Right forelimb (tissue), 1 donor: ENCODE measurements at places on chromosomes 1 and 21.

DNA sequence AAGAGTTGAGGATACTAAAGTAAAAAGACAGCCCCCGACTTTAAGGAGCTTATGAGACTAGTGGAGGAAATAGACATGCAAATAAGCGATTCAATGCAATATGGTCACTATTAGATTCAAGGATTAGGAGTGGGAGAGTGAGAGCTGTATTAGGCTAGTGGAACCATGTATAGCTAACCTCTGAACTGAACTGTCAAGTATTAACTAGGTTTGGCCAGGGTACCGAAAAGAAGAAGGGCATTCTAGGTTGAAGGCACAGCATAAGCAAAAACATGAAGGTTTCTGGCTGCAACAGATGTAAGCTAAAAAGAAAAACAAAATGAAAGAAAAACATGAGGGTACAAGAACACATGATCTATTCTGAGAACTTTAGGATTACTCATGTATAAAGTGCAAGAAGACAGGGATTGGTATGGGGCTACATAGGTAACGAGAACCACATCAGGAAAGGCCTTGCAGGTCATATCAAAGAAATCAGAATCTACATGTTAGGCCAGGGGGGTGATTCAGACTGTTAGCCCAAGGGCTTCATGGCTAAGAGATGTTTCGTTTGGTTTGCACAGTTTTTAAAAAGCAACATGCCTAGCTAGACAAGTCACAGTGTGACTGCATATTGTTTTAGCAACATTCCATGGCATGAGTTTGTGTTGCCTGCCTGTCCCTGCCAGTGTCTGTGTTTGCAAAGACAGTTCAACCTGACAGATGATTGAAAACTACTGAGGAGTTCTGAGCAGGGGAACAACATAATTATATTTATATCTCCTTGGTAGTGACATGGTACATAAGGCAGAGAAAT, 54.4 kb upstream of the HAO2 start:
- DNase-seq: no peak

DNA sequence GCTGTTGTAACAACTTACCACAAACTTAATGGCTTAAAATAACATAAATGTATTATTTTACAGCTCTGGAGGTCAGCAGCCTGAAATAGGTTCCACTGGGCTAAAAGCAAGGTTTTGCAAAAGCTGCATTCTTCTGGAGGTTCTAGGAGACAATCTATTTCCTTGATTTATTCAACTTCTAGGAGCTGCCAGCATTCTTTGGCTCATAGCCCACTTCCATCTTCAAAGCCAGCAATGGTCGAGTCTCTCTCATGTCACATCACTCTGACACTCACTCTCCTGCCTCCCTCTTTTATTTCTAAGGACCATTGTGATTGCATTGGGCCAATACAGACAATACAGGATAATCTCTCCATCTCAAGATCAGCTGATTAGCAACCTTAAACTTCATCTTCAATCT, 15.1 kb upstream of the FOXJ3 start:
- DNase-seq: no peak

DNA sequence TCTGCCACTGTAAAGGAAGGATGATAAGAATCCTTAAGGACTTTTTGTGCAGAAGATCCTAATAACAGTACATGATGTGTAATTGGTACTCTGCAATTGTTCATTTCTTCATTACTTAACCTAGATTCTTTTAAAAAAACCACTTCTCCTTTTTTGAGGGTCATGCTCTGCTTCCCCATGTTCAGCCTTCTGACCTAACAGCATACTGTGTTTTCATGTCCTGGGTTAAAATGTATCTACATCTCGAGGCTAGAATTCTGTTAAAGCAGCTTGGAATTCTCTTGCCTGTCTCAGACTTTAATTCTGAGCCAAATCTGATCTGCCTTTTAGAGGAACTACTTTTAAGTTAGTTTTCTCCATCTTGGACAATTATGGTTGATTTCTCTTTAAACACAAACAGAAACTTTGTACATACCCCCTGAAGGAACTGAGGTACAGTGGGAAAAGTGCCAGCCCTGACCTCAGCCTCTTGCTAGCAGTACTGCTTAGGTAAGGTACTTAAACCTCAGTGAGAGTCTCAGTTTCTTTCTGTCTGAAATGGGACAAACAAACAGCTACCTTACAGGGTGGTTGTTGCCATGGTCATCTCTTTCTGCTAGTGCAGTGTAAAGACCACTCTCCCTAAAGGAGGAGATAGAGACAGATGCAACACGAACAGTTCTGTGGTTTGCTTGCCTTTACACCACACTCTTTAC, 103.2 kb upstream of the DYNLT5 start:
- DNase-seq: no peak

DNA sequence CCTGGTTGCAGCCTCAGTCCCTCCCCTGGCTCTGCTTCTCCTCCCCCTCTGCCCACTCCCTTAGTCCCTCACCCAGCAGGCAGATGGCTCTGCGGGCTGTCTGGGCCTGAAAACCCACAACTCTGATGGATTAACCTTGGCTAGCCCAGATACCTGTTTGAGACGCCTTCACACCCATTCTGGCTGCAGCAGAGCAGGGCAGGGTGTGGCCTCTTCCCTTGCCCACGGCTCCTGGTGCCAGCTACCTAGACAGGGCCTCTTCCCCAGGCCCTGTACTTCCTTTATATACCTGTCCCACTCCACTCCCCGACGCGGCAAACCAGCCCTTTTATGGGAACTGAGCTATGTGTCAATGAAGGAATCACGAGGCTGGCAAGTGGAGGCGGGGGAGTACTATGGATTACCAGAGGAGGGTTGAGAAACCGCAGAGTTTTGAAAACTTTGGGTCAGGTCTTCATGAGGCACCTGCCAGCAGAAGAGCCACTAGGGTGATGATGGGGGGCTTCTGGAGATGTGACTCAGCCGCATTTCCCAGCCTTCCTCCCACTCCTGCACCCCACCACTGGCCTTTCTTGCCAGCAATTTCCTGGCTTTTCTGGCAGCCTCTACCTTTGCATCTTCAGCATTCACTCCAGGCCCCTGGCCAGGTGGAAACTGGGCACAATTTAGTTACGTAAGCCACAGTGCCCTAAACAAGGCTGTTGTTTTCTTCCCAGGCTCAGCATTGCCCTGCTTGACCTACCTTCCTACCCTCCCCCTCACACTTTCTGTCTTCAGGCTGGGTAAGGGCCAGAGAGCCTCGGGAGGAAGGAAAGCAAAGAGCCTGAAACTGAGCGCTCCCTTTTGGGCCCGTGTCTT, at the start of gene CHI3L1:
Gene CHI3L1, minus strand, starts transcription at position 259 of the 858 bp plus-strand sequence. Its CDS starts 81 bp downstream, at position 178.
- DNase-seq: peak; percentile 41

- DNase-seq: no peak
Observed at GRCh38 chr1:229309684-229310083, 33.2 kb downstream of the CCSAP start.

GRCh38 chr1:116721451-116722007, 32.7 kb upstream of the CD2 start:
- no peak for DNase-seq

DNA sequence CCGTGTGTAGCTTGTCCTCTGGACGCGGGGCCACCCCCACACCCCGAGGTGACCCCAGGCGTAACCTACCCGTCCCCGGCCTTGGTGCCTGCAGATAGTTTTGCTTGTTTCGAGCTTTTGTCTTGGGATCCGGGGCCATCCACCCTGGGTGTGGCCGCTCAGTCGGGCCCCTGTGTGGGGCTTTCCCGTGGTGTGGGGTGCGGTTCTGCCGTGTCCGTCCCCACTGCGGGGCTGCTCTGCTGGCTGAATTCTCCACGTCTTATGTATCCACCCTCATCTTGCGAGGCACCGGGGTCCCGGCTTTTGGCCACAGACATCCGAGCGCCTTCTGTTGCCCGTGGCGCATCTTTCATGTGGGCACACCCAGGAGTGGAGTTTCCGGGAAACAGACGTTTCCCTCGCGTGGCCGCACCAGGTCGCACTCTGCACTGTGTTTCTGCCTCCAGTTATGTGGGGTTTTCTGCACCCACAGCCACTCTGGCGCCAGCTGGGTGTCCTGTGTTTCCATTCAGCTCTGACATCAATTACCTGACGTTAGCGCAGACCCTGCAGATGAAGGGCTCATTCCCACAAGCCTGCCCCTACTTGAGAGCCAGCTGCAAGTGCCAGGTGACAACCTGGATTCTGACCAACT, 64.9 kb downstream of the PRKCZ start:
- no peak for DNase-seq

GRCh38 chr1:172239901-172240300, 180.6 kb upstream of the C1orf105 start:
- DNase-seq: peak; percentile 53

GRCh38 chr1:119422631-119423030, 7.7 kb downstream of the HSD3B2 start:
- DNase-seq: no peak

GRCh38 chr1:214331180-214331579, 50.2 kb downstream of the SMYD2 start:
- no peak for DNase-seq

DNA sequence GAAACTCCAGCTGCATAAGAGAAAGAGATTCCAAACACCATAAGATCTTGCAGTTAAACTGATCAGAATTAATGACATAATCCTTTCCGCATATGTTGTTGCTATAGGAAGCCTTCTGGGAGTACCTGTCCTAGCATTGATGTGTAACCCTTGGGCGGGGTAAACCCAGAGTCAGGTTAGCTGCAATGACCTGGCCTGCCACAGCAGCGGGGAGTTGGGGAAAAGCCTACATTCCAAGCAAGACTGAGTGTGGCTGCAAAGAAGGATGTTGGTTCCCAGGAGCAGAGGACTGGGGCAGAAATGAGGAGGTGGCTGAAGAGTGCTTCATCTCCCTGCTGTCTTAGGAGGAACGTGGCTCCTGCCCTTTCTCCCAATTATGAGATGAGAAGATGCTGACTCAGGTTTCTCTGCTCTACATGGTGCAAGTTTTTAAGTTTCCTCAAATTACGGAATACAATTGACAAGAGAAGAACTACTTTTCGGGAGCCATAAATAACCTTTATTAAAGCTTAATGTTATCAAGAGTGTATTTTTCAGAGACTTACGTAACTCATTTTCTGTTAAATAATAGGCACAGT, 142.1 kb downstream of the RYR2 start:
- DNase-seq: no peak

GRCh38 chr1:101111461-101111860, 85.9 kb upstream of the DPH5 start:
- DNase-seq: no peak

GRCh38 chr1:21384620-21385019, 55.3 kb upstream of the NBPF3 start:
- no peak for DNase-seq

DNA sequence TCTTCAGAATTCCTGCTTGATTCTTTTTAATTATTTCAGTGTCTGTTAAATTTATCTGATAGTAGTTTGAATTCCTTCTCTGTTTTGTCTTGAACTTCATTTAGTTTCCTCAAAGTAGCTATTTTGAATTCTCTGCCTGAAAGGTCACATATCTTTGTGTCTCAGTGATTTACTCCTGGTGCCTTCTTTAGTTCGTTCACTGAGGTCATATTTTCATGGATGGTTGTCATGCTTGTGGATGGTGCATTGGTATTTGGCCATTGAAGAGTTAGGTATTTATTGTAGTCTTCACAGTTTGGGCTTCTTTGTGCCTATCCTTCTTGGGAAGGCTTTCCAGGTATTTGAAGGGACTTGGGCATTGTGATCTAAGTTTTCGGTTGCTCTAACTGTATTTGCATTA, 267.9 kb downstream of the HHAT start:
- DNase-seq: no peak

GRCh38 chr1:40855513-40855912, 6.7 kb downstream of the CITED4 start:
- DNase-seq: no peak

- no peak for DNase-seq
Observed at GRCh38 chr1:91450260-91450659, 45.6 kb upstream of the HFM1 start.

- DNase-seq: no peak
Observed at GRCh38 chr1:61853583-61853982, 111.3 kb downstream of the PATJ start.

DNA sequence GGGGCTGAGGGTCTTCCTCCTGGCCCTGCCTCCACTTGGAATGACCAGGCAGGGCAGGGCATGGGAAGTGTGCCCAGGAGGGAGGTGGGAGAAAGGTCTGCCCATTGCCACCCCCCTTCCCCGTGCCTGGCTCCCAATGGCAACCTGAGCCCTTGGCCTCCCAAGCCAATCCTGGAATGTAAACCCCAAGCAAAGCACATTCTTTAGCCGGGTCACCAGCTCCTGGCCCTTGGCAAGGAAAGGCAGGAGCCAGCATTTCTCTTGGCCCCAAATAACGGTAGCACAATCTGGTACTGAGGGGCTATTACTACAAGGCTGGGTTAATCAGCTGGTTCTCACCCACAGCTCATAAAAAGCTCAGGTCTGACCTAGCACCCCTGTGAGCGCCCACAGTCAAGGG, 6.9 kb upstream of the NUAK2 start:
- no peak for DNase-seq

- no peak for DNase-seq
Observed at GRCh38 chr1:224090116-224090515, 23.8 kb upstream of the FBXO28 start.

DNA sequence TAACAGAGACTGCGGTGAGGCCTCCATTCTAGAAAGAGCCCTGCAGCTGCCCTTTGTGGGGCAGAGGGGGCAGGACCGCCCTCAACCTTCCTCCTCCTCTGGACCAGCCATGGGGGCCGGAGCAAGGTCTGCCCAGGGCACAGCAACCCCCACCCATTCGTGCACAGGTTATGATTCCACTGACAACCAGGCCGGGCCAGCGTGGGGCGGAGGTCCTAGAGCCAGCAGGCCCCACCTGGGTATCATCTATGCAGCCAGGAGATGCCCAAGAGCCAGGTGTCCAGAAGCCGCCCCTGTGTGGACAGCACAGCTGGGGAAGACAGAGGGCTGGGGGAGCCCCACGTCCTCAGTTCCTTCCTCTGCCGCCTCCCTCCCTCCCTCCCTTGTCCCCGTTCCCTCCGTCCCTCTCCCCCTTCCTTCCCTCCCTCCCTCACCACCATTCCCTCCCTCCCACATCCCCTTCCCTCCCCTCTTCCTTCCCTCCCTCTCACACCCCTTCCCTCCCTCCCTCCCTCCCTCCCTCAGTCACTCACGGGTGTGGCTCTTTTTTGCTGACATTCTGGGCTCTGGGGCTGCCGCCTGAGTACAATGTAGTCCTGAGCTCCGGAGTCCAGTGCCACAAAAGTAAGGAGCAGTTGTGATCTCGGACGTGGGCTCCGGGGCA, 12.3 kb downstream of the RNF223 start:
- DNase-seq: no peak

GRCh38 chr1:102529446-102529845, 532.7 kb upstream of the OLFM3 start:
- no peak for DNase-seq

DNA sequence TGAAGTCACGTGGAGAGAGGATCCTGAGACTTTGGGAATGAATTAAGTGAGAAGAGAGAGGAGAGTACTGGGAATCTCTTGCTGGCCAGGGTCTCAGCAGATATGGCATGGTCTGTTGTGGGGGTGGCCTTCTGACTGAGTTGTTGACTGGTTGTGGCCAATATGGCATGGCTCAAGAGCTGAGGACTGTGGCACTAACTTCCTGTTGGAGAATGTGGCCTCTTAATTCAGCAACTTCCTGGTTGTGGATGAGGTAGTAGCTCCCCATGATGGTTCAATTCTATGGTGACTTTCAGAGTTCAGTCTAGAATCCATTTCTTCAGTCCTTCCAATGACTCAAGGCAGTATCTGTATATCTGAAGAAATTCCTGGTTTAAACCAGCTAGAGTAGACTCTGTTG, 44.7 kb upstream of the PAXBP1 start:
- no peak for DNase-seq

- no peak for DNase-seq
Observed at GRCh38 chr1:5983361-5984103, 8.7 kb downstream of the NPHP4 start.
